ENCODE measurements at places on chromosomes 12 and 14.
A peak's percentile ranks its signal among the peaks of the same experiment; 100 is the strongest.

DNA sequence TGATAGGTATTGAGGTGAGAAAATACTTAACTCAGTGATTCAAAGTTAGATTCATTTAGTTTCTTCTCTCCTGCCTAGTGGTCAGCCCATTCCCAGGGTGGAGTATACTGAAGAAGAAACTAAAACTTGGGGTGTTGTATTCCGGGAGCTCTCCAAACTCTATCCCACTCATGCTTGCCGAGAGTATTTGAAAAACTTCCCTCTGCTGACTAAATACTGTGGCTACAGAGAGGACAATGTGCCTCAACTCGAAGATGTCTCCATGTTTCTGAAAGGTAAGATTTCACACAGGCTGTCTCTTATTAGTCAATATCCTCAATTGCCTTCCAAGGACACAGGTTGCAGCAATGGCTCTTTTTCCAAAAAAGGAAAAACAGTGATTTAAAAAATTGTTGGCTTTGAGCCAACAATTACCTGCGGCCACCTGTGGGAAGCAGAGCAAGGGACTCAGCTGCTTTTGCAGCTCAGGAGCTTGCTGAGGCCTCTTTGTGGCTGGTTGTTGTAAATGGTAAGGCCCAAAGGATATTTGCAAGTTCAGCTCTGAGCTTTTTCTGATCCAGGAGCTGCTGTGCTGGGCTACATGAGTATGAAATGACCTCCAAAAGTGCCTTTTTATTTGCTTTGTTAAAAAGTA lies 33.9 kb downstream of the TPH2 start:
- no peak for DNase-seq

GRCh38 chr12:32115404-32116104 lies 8.9 kb downstream of the BICD1 start:
- DNase-seq, result no peak

DNA sequence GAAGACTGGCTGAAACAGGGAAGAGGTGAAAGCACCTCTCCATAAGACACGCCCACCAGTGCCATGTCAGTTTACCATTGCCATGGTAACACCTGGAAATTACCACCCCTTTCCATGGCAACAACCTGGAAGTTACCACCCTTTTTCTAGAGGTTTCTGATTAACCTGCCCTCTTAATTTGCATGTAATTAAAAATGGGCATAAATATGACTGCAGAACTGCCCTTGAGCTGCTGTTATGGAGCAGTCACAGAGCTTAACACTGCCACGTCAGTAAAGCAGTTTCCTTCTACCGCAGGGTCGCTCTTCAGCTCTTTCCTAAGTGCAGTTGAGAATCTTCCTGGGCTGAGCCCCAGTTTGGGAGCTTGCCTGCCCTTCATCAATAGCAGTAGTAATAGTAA lies 55.2 kb downstream of the RASSF3 start:
- no peak for DNase-seq

DNA sequence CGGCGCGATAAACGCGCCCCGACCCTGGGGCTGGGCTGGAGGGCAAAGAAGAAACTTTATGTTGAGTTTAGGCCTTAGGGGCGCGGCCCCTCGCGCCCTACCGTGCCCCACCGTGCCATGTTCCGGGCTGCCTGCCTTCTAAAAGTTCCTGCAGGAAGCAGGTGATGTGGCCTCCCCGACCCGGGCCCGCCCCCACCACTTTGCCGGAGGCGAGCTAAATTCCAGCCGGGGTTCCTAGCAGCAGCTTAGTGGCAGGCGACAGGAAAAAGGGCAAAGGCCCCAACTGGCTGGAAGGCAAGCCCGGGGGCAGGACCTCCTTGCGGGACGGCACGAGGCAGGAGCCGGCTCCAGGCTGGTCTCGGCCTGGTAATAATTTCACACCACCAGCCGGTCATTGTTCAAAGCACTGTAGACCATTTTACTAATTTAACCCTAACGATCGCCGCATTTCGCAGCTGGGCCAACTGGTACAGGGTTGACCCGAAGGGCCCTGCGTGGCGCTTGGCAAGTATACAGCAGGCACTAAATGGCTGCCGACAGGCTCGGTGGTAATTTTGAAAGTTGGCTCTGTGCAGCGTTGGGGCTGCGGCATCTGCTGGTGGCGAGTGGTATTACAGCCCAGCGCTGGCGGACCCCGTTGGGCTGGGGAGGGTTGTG lies 895 bp upstream of the CCDC88C start:
- peak; percentile 79 for DNase-seq

GRCh38 chr12:79690638-79691510 lies at the start of gene PAWR:
PAWR (minus strand) TSS chr12:79690964; CDS start chr12:79690244, 720 bp downstream.
- DNase-seq, result no peak

DNA sequence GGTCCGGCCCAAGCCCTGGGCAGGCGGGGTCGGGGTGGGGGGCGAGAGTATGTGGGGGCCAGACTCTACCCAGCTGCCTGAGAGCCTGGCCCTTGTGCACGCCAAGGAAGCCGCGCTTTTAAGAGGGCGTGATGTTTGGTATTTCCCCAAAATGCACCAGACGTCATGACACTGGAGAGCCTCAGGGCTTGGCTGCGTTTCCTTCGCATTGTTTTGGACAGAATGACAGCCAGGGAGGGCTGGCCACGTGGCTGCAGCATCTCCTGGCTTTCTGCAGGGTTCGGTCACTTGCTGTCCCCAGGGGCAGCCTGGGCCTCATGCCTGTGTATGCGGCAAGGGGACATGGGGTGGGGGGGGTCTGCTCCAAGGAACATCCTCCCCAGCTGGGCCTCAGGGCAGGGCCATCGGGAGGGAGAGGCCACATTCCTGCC lies 16.1 kb upstream of the NUDT14 start:
- no peak for DNase-seq

- DNase-seq, result no peak
Measured at GRCh38 chr14:88179716-88180115, 143.4 kb downstream of the KCNK10 start.

GRCh38 chr14:38137005-38137404 lies 70.7 kb upstream of the SSTR1 start:
- no peak for DNase-seq

- DNase-seq, result no peak
Measured at GRCh38 chr12:47021298-47021697, 58.1 kb upstream of the PCED1B start.

GRCh38 chr14:97306133-97306759 lies 509.1 kb downstream of the VRK1 start:
- no peak for DNase-seq

- DNase-seq, result no peak
Measured at GRCh38 chr12:10595881-10596280, 17.5 kb downstream of the MAGOHB start.

GRCh38 chr14:56744016-56744415 lies 66.3 kb downstream of the OTX2 start:
- no peak for DNase-seq

- no peak for DNase-seq
Measured at GRCh38 chr12:52980096-52980649, 26.1 kb upstream of the EIF4B start.

DNA sequence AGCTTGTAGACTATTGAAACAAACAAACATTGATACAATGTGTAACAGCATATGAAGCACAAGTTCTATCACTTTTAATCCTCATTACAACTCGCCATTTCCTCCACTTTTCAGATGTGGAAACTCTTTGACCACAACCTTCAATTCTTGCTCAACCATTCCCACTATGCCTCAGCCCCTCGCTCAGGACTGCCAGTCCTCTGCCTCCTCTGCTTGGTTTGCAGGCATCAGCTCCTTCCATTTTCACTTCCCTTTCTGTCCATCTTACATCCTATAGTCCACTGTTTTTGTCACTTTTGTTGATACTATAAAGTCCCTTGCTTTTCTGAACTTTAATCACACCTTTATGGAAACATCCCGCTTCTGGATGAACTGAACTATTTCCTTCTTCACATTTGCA lies 28.2 kb upstream of the CD27 start:
- DNase-seq, result no peak

GRCh38 chr14:102320033-102320660 lies 601 bp downstream of the ZNF839 start:
- peak; percentile 74 for DNase-seq

DNA sequence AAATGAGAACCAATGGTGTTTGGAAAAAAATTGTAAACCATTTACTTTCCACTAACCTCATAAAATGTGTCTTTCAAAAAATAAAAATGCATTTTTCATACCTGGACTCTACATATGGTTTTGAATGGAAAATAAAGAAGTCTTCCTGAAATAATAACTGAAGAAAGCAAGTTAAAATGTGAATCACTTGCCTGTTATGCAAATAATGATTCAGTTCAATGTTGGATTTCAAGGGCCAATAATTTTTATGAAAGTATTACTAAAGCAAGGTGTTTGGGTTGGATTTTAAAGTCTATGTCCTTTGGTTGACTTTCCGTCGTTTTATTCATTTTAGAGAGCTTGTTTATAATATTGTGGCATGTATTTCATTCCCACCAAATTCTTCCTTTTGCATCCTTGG lies 138.7 kb downstream of the CCDC91 start:
- no peak for DNase-seq

Data from CD4-positive, alpha-beta T cell (primary cell).